ENCODE measurements at places on chromosomes 7 and 10. TPM values are rescaled to one million over a fixed set of nuclear protein-coding genes. Genes with fewer than 3 reads are reported as not detected.

Gene ZNF804B
- total RNA-seq: not detected

Gene KLHDC10
- 49.0 TPM for total RNA-seq

DNA sequence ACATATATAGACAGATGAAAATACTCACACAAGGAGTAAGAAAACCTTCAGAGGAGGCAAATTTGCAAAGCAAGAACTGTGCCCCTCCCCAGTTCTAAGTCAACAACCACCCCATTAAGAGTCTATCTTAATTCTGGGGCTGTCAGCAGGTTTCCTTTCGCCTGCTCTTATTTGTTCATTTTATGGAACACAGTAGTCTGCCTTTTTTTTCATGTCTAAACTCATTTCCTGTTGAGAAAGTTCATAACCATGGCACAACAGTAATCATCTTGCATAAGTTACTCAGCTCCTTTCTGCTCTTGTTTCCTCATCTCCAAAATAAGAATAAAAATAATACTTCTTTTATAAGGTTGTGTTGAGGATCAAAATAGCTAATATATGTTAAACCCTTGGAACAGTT is 25.8 kb upstream of the AMPH start:
- H3K36me3 ChIP-seq: no peaks in the 10 kb centered on the region
- no peak overlapping the region for H3K4me3 ChIP-seq
- no peaks in the 10 kb centered on the region for H3K4me1 ChIP-seq
- H3K27me3 ChIP-seq: peaks cover 6% of the 10 kb centered on the region
- no peak for DNase-seq

Gene CALCR
- total RNA-seq: not detected

DNA sequence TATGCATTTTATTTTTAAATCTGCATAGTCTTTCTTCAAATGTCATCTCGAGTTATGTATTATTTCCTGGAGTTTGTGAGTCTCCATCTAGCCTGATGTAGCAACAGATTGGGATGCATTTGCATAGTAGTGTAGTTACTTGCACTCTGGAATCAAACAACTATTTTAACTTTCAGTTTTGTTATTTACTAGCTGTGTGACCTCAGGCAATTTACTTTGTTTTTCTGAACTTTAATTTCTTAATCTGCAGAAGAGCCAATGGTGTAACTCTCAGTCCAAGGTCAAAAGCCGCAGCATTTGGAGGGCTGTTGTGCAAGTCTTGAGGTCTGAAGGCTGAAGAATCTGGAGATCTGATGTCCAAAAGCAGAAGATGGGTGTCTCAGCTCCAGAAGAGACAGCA is 175.8 kb upstream of the SORCS1 start:
- DNase-seq: no peak
- no peaks in the 10 kb centered on the region for H3K27me3 ChIP-seq
- no peak overlapping the region for H3K27ac ChIP-seq
- no peaks in the 10 kb centered on the region for H3K36me3 ChIP-seq
- H3K4me1 ChIP-seq: no peaks in the 10 kb centered on the region
- no peak overlapping the region for H3K4me3 ChIP-seq
